ENCODE measurements at places on chromosomes 12 and 14.

GRCh38 chr14:85233756-85234155 is 296.2 kb upstream of the FLRT2 start:
- DNase-seq = no peak

- DNase-seq = no peak
Observed at GRCh38 chr12:41419131-41419893, 231.2 kb downstream of the PDZRN4 start.

DNA sequence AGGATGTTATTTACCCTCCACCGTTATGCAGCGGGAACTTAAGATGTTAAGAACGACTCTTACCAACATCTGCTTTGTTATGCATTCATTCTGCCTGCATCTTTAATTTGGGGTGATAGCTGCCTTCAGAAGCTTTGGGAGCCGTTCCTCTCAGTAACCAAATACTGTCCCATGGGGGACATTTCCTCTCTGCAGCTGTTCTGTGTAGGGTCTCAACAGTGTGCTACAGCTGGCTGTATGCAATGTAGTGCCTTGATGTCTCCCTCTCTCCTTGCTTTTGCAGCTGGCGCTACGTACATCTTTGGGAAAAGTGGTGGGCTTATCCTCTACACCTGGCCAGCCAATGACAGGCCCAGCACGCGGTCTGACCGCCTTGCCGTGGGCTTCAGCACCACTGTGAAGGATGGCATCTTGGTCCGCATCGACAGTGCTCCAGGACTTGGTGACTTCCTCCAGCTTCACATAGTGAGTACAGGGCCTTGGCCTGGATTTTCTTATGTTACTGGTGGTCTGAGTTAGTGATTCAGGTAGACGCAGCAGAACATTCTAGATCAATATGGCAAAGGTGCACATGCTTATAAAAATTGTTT is 744.3 kb downstream of the DIO2 start:
- no peak for DNase-seq

GRCh38 chr12:31387466-31387865 is 61.5 kb upstream of the SINHCAF start:
- DNase-seq = no peak

GRCh38 chr12:13680916-13681315 is 300.5 kb downstream of the GRIN2B start:
- DNase-seq = no peak

GRCh38 chr12:39764944-39765560 is 145.4 kb upstream of the ABCD2 start:
- DNase-seq = peak; percentile 22

DNA sequence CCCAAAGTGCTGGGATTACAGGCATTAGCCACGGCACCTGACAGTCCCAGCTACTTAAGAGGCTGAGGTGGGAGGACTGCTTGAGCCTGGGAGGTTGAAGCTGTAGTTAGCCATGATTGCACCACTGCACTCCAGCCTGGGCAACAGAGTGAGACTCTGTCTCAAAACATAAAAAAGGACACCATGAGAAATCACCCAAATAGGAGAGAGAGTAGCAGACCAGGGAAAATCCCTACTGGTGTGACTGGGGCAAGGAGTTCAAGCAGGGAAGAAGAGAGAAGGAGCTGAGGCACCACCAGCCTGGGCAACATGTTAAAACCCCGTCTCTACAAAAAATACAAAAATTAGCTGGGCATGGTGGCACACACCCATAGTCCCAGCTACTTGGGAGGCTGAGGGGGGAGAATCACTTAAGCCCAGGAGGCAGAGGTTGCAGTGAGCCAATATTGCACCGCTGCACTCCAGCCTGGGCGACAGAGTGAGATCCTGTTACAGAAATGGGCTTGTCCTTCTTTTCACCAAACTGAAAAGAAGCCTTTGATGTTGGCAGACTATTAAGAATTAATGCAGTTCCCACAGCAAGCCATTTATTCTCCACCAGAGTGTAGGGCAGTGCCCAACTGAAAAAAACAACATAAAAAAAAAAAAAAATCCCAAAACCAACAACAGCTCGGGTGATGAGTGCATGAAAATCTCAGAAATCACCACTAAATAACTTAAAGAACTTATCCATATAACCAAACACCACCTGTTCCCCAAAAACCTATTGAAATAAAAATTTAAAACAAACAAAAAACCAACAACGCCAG is 4.5 kb upstream of the SRSF9 start:
- no peak for DNase-seq

GRCh38 chr12:95168746-95169145 is 48.5 kb downstream of the FGD6 start:
- DNase-seq = no peak

GRCh38 chr14:95253039-95253630 is 66.6 kb downstream of the CLMN start:
- DNase-seq = no peak

- DNase-seq = no peak
Observed at GRCh38 chr12:105814283-105814682, 324.5 kb downstream of the NUAK1 start.

DNA sequence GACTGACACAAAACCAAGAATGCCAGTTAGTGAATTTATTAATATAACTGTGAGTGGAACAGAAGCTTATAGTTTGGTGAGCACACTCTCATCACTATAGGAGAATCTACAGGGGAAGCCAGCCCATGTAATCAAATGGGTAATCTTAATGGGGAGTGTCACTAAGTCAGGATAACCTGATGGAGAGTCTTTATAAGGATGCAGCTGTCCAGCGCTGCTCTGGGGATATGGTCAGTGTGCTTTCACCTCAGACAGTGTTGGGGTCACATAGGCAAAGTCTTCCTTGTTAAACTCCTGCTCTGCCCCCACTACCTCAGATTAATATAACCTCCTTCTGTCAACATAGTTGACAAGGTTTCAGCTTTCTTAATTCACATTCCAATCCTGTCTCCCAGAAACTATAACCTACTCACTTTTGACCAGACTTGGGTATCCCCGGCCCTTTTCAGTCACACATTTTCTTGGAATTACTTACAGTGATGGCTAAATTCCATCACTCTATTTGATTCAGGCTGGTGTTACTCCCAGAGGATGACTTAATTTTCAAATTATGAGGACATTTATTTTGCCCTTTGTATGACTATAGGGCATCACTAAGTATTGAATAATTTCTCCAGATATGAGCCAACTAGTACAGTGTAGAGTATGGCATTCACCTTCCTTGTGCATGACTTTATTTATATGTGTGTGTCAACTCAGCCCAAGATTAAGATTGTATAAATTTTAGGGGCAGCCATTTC is 13.2 kb downstream of the STK38L start:
- no peak for DNase-seq

DNA sequence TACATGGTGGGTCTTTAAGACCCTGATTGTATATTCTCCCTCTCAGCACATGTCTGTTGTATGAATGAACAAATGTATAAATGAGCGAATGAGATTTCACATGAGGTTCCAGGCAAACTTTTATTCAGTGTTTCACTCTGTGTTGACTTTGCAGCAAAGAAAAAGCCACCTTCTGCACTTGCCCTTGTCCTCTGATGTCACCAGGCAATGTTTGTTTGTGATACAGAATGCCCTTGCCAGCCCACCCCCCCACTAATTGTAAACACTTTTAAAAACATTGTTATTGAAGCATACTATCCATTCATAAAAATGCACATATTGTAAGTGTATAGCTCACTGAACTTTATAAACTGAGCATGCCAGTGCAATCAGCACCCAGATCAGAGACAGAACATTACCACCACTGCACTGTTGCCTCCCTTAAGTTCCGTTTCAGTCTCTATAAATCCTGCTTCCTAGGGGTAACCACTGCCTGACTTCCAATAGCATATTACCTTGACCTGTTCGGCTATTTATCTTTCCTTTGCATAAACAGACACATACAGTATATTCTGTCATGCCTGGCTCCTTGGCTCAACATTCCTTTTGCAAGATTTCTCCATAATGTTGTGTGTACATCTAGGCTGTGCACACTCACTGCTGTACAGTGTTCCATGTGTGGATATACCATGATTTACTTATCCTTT is 11.3 kb upstream of the LTA4H start:
- DNase-seq = no peak

DNA sequence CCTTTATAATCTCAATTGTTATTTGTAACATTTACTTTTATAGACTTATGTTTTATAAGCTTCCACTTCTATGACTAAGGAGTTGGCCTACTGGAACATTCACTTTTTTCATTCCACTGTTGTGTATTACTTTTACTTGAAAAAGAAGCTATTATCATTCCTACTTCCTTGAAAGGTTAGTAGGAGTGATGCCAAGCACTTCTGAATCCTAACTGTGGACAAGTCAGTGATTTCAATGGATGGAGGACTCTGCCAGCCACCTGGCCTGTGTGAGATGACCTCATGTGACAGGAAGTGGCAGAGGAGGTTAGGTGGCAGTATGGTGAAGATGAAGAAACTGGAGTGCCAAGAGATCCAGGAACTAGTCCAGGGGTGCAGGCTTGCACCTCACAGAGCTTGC is 46.0 kb downstream of the TECPR2 start:
- DNase-seq = no peak

GRCh38 chr14:72183631-72184030 is 251.4 kb downstream of the RGS6 start:
- DNase-seq = no peak

GRCh38 chr12:117231750-117232149 is 41.5 kb upstream of the FBXO21 start:
- DNase-seq = no peak

DNA sequence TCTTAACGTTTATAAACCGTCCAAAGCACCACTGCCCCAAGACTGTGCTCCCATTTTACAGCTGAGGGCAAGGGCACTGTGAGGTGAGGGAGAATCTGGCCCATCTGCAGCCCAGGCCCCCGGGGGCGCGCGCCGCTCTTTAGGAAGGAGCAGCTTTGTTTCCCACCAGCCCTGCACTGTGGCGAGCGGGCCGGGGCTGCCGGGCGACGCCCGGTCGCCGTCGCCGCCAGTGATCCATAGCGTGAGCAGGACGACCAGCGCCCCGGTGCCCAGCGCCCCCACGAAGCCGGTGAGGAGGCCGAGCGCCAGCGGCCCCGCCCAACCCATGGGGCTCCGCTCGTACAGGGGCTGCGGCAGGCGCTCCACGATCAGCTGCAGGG is 34.6 kb downstream of the FIGNL2 start:
- no peak for DNase-seq

- no peak for DNase-seq
Observed at GRCh38 chr12:2083561-2083960, 30.8 kb downstream of the CACNA1C start.

DNA sequence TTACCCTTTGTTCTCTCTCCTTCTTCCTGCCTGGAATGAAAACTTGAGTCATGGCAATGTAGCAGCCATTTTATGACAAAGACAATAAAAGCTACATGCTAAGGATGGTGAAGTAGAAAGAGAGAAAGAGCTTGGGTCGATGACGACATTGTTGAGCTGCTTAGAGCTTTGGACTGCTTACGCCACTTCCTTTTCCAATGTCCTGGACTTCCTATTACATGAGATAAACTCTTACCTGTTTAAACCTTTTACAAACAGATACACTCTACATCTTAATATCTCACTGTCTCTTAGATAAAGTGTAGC is 70.1 kb downstream of the PEBP1 start:
- no peak for DNase-seq

DNA sequence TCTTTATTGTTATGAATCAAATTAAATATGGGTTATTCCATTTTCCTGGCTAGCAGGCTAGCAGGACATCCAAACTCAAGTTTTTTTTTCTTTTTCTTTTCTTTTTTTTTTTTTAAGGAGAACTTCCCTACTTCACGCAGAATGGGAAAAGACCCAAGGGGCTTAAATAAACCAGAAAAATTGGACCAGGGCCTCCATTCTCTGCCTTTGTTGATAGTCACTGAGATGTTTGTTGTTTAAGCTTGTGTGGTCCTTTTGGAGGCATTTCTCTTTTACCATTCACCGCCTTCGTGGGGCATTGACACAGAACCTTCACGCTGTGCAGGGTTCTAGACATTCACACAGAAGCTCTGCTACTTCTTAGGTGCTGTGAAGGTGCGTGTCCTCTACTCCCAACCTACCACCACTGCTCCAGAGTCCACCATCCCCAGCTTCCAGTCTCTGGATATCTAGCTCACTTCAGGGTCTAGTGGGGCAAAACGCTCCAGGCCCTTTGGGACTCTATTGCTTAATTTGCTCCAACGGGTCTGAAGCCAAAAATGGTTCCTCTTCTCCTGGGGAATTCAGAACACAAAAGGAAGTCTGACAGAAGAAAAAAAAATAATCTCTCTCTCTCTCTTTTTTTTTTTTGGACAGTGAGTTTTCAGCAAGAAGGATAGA is 301.3 kb downstream of the AEBP2 start:
- DNase-seq = no peak

- no peak for DNase-seq
Observed at GRCh38 chr12:30925607-30926242, 823 bp upstream of the TSPAN11 start.

DNA sequence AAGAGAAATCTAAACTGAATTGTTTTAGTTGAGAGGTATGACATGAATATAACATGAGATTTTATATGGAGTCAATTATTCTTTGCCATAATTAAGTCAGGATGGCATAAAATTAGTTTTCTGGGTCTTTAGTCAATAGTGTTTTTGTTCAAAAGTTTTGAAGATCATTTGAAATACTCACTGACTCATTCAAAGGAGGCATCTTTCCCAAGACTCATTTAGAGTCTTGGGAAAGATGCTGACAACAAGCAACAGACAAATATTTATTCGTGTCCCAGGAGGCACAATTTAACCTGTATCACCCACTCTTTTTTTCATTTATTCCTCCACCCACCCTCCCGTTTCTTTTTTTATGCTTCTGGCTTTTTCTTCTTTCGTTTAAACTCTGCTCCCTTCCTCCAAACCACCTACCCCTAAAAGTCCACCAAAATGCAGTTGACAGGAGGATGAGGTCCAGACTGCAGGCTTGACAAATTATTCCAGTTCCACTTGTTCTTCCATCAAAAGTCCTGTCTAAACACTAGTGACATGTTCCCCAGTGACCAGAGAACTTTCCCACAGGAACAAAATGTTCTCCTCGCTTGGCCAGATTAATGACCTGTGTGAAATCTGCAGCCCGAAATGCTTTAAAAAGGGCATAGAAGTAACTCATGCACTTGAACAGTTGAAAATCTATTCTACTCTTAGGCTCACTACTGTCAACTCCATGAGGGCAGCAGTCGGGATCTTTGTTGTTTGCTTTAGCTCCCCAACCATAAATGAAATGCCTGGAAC is 43.3 kb upstream of the CSRP2 start:
- DNase-seq = no peak

DNA sequence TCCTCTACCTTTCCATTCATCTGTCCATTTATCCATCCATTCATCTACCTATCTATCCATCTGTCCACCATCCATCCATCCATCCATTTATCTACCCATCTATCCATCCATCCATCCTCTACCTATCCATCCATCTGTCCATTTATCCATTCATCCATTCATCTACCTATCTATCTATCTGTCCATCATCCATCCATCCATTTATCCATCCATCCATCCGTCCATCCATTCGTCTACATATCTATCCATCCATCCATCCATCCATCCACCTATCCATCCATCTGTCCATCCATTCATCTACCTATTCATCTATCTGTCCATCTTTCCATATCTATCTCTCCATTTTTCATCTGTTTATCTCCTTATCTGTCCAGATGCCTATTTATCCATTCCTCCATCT is 21.0 kb downstream of the CABP1 start:
- no peak for DNase-seq

GRCh38 chr12:21865846-21866245 is 75.4 kb downstream of the ABCC9 start:
- DNase-seq = no peak

GRCh38 chr12:45310627-45310968 is 94.7 kb downstream of the ANO6 start:
- DNase-seq = no peak

- DNase-seq = no peak
Observed at GRCh38 chr14:32491416-32492016, 162.4 kb downstream of the AKAP6 start.

GRCh38 chr12:75977952-75978671 is 53.5 kb downstream of the PHLDA1 start:
- DNase-seq = peak; percentile 99

Measured in amniotic stem cell (primary cell).